Renal cortex interstitium (tissue), 15 donors: ENCODE measurements at places on chromosomes 2 and 18. TPM values are rescaled to one million over a fixed set of nuclear protein-coding genes. Genes with fewer than 3 reads are reported as not detected.

DNA sequence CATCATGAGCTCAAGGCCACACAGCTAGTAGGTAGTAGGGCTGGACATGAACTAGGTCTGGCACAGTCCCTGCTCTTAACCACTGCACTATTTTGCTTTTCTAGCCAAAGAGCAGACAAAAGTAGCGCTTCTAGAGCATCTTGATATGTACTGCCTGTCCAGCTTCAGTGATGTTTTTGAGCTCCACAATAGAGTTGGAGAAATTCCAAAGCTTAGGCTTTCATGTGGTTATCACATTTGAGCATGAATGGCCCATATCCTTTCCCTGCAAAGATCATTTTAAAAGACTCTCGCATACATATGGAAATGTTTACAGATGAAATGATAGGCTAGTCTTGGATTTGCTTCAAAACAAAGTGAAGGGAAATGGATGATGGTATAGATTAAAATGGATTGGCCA is 128.7 kb downstream of the MAP3K20 start:
- DNase-seq, result no peak

DNA sequence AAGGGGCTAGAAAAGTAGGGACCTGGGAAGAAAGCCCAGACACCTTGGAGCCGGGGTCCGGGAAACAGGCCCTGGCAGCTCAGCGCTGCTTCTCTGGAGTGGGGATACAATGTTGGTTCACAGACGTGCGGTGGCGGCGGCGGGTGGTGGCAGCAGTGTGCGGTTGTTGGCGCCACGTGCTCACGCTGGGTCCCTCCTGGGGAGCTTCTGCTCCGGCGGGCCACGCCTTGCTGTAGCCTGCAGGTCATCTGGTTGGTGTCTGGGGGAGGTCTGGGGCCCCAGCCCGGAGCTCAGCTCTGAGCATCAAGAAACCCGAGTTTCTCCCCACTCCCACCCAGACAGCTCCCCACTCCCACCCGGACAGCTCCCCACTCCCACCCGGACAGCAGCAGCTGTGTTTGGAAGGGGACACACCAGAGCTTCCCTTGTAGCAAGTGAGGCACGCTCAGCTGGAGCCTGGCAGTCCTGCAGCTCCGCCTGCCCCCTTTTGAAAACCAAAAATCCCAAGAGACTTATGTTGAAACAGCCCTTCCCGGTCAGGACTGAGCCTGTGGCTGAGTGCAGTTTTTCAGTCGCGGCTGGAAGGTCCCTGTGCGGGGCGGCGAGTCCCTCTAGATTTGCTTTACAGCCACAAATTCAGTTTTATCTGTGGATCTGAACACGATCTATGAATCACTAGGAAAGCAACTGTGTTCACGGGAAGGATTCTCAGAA is 46.9 kb downstream of the NFATC1 start:
- DNase-seq, result no peak

DNA sequence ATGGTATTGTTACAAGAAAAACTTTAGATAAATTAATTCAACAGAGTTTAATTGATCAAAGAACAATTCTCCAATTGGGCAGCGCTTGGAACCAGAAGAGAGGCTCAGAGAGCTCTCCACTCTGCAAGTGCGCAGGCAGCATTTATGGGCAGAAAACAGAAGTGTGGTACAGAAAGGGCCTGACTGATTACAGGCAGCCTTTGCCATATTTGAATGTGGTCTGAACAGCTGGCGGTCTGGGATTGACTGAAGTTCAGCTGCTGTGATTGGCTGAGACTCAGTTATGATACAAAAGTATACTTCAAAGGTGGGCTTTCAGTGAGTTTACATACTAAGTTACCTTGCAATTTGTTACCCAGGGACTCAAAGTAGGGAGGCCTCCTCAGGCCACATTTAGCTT is 301.3 kb upstream of the ID2 start:
- no peak for DNase-seq

- DNase-seq, result no peak
These were observed 899 bp downstream of the RAX start for GRCh38 chr18:59272221-59272888.

DNA sequence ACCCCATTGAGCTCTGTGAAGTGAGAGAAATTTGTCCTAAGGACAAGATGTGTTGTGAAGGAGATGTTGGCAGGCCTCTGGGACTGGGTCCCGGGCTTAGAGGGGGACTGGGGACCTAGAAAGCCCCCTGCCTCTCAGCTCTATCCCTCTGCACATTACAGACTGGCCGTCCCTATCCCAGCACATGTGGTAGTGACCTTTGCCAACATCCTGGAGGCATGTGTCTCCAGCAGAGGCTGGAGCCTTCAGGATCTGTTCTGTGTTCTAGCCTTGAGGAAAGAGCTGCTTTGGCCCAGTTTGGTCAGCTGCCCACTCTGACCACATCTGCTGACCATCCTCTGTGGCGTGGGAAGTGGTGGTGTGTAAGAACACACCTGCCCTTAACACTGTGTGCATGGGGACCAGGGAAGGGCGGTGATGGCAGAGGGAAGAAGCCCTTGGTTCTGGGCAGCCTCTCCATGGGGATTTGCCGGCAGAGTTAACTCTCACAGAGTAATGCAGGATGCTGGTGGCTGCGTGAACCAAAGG is 33.4 kb downstream of the NCK2 start:
- DNase-seq, result no peak

- DNase-seq, result no peak
These were observed 2.8 kb downstream of the KYNU start for GRCh38 chr2:142880279-142880678.

- no peak for DNase-seq
These were observed 140.0 kb downstream of the MEIS1 start for GRCh38 chr2:66574701-66575624.

GRCh38 chr2:121078899-121079298 is 206.1 kb downstream of the TFCP2L1 start:
- DNase-seq, result no peak

- no peak for DNase-seq
These were observed 1.6 kb downstream of the CRIM1 start for GRCh38 chr2:36356990-36357846.

Gene AQP4
- 0.72 TPM for polyA plus RNA-seq

Gene POTEC
- 0.09 TPM for polyA plus RNA-seq

Gene CDK15
- 1.3 TPM for polyA plus RNA-seq

Gene TDRD15
- 0.03 TPM for polyA plus RNA-seq
